ENCODE measurements at places on chromosomes 5 and 9.

- DNase-seq, result no peak
Measured at GRCh38 chr5:151086192-151086869, 5.5 kb upstream of the TNIP1 start.

DNA sequence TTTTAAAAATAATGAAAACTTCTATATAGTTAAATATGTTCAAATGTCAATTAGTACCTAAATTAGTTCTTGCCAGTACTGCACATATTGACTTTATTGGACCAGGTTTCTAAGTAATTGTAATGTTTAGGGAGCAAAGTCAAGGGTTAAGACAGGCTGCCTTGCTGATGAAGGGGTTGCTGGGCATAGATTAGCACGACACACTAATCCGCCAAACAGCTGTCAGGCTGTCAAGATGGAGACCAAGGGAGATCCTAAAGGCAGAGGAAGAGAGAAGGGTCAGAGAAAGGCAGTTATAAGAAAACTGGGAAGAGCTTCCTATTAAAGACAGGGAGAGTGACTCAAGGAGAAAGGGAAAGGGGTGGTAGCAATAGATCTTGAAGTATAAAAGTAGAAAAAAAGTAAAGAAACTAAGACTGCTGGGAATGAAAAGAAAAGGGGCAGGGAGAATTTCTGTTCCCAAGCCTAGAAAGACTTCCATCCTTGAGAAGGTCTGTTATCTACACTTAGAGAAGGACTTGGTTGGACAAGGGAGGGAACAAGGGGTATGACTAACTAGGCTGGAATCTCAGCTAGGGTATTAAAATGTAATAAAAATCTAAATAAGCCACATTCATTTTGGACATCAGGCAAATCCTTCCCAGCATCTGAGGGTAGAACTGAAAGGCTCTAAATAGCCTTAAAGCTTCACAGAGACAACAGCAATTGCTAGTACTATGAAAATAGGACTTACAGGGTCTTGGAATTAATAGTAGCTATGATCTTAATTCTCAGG is 188.7 kb downstream of the FBXL17 start:
- no peak for DNase-seq

- no peak for DNase-seq
Measured at GRCh38 chr5:130061746-130062145, 157.5 kb downstream of the CHSY3 start.

DNA sequence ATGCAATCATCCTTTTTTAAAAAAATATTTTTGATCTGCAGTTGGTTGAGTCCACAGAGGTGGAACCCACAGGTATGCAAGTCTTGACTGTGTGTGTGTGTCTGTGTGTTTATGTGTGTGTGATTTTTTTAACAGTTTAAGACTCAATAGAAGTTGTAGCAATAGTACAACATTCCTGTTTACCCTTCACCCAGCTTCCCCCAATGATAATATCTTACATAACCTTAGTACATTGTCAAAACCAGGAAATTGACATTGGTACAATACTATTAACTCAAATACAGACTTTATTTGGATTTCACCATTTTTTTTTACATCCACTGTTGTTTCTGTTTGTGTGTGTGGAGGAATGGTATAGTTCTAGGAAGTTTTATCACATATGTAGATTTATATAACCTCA is 81.8 kb downstream of the SV2C start:
- DNase-seq, result no peak

DNA sequence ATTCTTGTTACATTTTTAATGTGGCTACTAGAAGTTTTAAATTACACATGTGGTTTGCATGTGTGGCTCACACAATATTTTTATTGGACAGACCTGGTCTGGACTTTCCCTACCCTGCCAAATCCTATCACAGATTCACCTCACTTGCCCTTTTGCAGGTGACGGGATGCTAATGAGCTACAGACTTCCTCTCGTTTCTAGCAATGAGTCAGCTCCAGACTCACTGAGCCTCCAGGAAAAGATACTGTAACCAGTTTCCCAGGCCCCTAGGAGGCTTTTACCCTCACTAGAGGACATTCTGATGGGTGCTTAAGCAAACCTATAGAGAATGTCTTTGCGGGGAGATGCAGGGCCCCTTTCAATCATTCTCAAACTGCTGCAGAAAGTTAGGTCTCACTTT is 135.4 kb downstream of the WDR41 start:
- no peak for DNase-seq

DNA sequence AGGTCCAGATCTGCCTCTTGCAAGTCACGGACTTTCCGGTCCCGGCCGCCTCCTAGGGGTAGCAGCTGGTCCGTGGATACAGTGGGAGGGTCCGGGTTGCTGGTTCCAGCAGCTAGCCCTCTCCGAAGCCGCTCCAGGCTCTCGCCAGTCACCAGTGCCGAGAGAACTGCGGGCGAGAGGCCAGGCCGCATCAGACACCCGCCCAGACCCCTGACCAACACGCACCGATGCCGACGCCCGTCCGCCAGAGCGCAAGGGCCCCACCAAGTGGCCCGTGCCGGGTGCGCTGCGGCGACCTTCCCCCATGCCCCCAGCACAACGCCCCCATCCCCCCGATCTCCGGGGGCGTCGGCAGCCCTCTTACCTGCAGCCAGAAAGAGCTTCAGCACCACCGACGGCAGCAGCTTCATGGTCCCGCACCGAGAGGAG is 470 bp downstream of the HBEGF start:
- no peak for DNase-seq

DNA sequence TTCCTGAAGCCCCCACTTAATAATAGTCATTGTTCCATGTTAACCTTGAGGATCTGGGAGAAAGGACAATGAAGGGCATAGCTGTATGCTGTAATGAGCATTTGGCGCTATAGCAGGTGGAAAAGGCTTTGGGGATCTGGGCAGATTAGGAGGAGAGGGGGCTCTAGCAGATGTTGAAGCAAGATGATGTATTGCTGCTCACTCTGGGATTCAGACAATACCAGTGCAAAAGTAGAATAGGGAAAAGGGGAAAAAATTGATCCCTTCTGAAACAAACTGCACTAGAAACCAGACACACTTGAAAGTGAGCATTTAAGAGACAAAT is 575.3 kb upstream of the MEF2C start:
- no peak for DNase-seq

GRCh38 chr9:81113453-81114124 is 575.8 kb downstream of the TLE1 start:
- no peak for DNase-seq

DNA sequence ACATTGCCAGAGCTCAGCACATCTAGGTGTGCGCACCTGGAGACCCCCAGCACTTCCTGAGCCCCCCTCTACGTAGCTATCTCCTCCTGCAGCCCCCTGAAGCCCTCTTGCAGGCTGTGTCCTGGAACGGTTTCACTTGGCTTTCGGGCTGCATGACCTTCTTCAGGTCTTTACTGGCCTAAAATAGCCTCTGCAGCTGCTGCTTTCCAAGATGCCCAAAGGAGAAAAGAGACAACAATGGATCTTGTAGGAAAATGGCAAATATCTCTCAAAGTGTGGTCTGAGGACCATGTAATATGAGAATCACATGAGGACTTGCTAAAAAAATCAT is 6.6 kb upstream of the ERMP1 start:
- no peak for DNase-seq

Measured in CD4-positive, alpha-beta T cell treated with Interleukin-15 for 4 hours (primary cell).